ENCODE measurements at places on chromosomes 7 and 10.

- no peak for DNase-seq
Observed at GRCh38 chr10:99765672-99766301, 16.7 kb upstream of the ABCC2 start.

- no peak for DNase-seq
Observed at GRCh38 chr10:77892021-77892739, 34.4 kb downstream of the DLG5 start.

DNA sequence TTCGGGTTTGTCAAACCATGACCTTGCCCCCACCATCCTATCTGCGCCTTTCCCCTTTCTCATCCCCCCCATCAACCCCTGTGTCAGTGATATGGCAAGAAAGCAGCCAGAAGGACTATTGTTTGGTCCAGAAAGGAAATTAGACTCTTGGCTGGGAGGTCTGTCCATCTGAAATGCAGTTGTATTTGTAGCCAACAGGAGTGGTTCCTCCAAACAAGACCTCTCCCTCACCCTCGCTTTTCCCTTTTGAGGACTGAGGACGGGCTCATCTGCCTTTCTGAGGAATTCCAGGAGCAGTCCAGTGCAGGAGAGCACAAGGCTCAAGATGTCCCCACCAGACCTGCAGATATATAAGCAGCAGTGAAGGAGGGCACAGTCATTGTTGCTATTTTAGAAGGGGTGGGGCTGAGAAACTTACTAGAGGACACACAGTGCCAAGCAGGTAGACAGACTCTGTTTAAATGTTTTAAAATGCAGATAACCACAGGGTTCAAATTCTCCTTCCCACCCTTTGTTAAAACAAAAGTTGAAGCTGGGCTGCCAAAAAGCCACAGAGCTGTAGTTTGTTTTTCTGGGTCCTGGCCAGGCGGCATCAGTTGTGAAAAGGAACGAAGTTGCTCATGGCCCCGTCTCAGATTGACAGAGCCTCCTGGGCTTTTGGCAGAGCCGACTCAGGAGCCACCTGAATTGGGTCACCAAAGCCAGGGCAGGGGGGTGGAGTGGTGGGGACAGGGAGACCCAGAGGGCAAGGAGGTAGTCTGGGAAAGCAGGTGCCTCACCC lies 37.3 kb downstream of the CYP17A1 start:
- DNase-seq = no peak

DNA sequence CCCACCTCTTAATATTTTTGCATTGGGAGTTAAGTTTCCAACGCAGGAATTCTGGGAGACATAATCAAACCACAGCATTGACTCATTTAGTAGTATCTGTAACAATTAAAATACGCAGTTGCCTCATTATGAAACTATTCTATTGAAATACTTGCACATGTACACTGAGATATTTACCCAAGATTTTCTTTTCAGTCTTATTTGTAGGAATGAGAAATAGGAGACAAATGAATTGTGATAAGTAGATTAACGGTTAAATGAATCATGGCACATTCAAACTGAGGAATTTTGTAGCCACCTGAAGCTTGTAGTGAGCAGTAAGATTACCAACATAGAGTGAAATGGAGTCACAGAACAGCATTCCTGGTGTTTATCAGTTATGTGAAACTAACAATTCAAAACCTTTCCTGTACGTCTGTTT lies 18.1 kb downstream of the RP9 start:
- no peak for DNase-seq

DNA sequence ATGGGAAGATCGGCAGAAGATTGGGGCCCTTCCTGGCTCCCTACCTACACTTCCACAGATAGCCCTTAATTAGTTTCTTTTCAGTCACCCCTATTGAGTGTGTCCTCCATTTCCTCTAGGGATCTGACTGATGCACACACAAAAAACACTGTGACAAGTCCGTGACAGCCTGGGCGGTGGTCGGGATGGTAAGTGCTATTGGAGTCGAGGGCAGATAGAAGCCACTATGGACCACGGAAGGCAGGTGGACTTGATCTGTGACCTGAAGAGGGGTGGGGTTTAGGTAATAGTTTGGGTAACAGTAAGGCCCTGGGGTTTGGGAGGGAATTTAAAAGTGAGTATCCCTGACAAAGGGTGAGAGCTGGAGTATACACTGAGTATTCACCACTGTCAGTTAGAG lies 53.0 kb downstream of the PDK4 start:
- DNase-seq = no peak

GRCh38 chr10:114094795-114095194 lies 51.1 kb downstream of the ADRB1 start:
- no peak for DNase-seq

GRCh38 chr10:14539176-14539575 lies 208.5 kb upstream of the FRMD4A start:
- DNase-seq = no peak

GRCh38 chr7:131104596-131105293 lies 222.9 kb upstream of the MKLN1 start:
- DNase-seq = no peak

DNA sequence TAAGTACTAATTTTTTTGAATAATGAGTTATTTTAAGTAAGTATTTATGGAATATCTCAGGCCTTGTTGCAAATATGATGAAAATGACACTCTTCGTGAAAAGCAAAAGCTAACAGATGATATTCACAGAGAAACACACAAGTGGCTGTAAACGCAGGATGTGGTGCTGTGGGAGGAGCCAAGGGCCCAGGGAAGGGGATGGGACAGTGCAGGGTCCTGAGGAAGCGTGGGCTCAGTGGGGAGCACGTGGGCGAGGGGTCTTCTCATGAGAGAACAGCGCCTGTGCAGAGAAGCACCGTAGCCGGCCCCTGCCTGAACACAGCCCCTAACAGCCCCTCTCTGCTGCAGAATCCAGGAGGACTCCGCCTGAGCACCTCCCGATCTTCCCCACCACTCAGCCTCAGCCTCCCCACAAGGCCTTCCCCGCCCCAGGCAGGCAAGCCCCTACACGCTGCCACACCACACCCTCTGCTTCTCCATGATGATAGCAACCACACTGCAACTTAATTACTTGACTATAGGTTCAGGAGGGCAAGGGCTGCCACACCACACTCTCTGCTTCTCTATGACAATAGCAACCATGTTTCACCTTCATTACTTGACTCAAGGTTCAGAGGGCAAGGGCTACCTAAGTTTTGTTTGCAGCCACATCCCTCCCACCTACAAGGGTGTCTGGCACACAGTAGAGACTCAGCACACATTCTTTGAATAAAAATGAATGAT lies 152.6 kb upstream of the RNF32 start:
- no peak for DNase-seq

GRCh38 chr7:130274983-130275591 lies 8.4 kb downstream of the CPA2 start:
- DNase-seq = no peak

GRCh38 chr10:307659-308058 lies 172.4 kb downstream of the ZMYND11 start:
- no peak for DNase-seq

DNA sequence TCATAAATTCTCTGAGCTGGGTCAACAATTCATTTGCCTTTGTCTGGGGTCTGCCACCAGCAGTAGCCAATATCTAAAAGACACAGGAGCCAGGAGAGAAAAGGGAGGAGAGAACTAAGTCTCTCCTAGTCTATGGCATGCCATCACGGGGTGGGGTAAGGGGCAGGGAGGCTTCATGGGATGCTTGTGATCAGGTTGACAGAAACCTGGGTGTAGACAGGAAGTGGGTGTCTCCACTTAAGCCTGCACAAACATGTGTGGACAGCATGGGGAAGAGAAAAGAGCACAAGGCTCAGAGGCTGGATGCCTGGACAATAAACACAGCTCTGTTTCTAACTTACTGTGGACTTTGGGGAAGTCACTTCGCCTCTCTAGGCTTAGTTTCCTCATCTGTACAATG lies 11.5 kb upstream of the C10orf53 start:
- DNase-seq = no peak

Measured in left renal pelvis (tissue), 4 donors.